ENCODE measurements at places on chromosomes 5 and 9.

GRCh38 chr9:94083384-94083783 is 880 bp upstream of the PTPDC1 start:
- DNase-seq, result no peak

- DNase-seq, result no peak
Observed at GRCh38 chr5:177495243-177496060, 2.0 kb downstream of the PDLIM7 start.

- no peak for DNase-seq
Observed at GRCh38 chr5:178306430-178307225, 74.0 kb upstream of the PHYKPL start.

DNA sequence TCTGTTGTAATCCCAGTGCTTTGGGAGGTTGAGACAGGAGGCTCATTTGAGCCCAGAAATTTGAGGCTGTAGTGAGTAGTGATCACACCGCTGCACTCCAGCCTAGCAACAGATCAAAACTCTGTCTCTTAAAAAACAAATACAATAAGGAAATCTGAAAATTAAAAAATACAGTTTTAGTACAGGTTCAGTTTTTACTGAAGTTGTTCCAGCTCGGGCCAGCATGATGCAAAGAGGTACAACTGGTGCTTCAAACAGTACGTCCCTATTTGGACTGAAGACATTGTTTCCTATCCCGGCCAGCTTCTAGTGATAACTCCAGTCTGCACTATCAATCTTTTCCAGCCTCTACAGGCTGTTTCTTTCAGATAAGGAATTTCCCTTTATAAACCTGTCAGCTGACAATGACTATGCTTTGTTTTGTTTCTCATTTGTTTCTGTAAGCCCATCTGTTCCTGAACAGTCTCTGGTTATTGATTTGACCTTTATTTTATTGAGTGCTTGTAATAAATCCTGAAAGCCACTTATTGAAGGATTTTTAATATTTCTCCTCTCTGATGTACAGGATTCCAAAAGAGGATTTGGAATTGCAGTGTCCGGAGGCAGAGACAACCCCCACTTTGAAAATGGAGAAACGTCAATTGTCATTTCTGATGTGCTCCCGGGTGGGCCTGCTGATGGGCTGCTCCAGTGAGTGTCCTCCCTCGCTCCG is 41.9 kb downstream of the TJP2 start:
- no peak for DNase-seq

GRCh38 chr9:94625835-94626234 is 13.5 kb downstream of the FBP1 start:
- DNase-seq, result no peak
